ENCODE measurements at places on chromosomes 5 and 9.
A peak's percentile ranks its signal among the peaks of the same experiment; 100 is the strongest.

DNA sequence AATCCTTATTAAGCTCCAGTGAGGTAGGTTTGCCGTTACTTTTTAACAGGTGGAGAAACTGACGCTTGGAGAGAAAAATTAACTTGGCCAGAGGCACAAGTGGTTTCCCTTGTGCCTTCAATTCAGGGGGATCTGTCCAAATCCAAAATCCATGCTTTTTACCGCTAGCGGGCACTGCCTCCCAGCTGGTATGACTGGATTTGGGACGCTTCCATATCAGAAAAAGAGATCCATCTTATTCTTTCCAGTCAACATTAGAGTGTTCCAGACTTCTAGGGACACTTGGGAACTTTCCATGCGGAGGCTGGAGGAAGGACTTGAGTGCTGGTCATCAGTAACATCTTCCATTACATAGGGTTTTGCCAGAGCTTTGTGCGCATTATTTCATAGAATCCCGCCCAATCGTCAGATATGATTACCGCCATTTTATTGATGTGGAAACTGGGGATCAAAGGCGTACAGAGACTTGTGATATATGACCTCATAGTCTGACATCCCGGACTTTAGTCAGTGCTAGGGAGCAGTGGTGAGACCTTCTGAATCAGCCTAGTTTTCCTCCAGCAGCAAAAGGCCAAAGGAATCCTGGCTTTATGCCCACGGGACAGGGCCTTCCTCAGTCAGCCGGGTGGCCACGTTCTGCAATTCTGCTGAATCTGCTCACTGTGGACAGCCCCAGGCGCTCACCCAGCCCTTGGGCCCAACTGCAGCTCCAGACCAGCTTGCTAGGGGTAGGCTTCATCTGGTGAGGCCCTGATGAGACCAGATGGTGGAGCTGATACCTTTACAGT lies 1.1 kb upstream of the GNPDA1 start:
- DNase-seq = peak; percentile 10

GRCh38 chr5:118326481-118327045 lies 661.8 kb downstream of the DTWD2 start:
- no peak for DNase-seq

- DNase-seq = peak; percentile 42
Observed at GRCh38 chr9:119216651-119217331, 152.4 kb downstream of the BRINP1 start.

GRCh38 chr9:95736891-95737522 lies 138.5 kb upstream of the ERCC6L2 start:
- no peak for DNase-seq

DNA sequence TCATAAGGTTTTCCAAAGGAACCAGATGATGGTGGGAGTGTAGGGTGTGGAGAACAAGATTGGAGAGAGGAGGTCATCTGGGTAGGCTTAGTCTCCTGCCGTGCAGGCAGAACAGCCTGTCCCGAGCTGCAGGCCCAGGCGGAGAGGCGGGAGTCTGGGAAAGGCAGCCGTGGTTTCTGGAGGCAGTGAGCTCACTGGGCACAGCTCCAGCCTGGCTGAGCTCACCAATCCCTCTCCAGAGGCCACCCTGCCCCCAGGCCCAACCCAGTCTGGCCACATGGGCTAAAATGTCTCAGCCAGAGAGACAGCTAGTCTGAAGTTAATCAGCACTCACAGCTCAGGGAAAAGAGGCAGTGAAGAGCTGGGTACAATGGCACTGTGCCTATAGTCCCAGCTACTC lies 12.3 kb downstream of the P4HA2 start:
- DNase-seq = no peak

DNA sequence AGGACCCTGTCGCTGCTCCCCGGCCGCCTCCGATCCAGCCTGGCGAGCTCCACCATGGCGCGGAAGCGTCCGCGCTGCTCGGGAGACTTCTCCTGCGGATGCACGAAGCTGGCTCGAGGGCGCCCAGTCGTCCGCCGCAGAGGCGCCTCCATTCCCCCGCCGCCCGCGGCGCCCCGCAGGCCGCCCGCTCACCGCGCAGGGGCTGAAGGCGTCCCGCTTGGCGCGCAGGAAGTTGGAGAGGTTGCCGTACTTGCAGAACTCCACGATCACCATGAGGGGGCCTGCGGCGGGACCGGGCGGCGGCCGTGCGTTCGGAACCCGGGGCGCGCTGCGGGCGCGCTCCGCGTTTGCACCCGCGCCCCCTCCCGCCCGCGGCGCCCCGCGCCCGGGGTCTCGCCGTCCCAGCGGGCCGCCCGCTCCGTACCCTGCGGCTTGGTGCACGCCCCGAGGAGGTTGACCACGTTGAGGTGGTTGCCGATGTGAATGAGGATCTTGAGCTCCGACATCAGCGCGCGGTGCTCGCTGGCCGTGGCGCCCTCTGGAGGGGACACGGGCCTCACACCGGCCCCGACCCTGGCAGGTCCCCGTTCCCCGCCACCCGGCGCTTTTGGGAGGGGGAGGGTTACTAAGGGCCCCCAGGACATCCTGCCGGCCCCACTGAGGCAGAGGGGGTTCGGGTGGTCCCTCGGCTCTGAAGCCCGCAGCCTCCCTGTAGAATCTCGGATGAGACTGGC lies 27.7 kb upstream of the SCGB3A1 start:
- peak; percentile 84 for DNase-seq

DNA sequence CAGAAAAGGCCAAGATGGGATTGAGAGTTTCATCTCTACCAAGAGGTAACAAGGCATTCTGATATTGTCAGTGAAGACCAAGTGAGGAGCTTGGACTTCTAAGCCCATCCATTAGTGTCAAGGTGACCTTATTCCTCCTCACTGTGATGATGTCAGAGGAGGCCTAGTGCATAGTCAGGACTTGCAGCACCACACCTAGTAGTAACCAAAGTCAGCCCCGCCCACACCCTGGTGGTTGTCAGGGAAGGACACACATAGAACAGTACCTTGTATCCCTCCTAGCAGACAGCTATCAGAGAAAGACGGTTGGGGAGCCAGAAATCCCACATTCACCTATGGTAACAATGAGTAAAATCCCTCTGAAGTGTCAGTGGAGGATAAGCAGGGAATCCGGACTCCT lies 111.7 kb downstream of the AP3B1 start:
- no peak for DNase-seq

GRCh38 chr9:131087354-131087893 lies 8.9 kb upstream of the AIF1L start:
- no peak for DNase-seq

Data from right kidney (tissue), 9 donors.